A172 (cell line): ENCODE measurements at places on chromosomes 7 and 10.

- no peak for DNase-seq
Observed at GRCh38 chr10:119386666-119387065, 155.9 kb downstream of the RGS10 start.

DNA sequence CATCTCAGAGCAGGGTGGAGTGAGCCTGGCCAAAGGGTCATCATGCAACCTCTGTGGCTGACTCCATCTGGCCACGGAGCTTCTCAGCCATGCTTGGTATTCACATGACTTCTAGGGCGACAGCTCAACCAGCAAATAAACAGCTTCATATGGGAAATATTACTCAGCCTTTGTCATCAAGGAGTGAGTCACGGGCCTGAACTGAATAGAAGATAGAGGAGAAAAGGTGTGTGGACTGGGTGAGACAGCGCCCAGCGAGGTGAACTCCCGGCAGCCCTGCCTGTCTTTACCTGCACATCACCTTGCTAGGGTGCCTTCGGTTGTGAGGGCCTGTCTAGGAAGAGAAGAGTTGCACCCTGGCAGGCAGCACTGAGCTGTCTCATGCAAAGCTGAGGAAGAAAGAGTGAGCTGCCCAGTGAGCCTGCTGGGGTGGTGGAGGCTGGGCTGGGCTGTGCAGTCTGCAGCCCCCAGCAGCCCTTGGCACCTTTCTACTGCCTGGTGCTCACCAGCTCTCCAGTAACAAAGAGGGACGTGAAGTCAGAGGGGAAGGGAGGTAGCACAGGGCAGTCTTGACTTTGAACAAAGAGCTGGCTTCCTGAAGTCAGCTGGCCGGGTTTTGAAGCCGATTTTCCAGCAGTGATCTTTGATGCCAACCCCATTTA is 114.2 kb downstream of the EGFR start:
- peak; percentile 100 for DNase-seq

GRCh38 chr10:50740293-50740648 is 535 bp downstream of the ASAH2B start:
- DNase-seq: peak; percentile 54

GRCh38 chr10:99784016-99784726 is 1.7 kb downstream of the ABCC2 start:
- peak; percentile 83 for DNase-seq

GRCh38 chr10:77461636-77462296 is 175.8 kb downstream of the KCNMA1 start:
- DNase-seq: no peak

- peak; percentile 11 for DNase-seq
Observed at GRCh38 chr7:21946222-21946709, 567 bp upstream of the CDCA7L start.

- no peak for DNase-seq
Observed at GRCh38 chr10:103635580-103635979, 142.1 kb downstream of the NEURL1 start.

DNA sequence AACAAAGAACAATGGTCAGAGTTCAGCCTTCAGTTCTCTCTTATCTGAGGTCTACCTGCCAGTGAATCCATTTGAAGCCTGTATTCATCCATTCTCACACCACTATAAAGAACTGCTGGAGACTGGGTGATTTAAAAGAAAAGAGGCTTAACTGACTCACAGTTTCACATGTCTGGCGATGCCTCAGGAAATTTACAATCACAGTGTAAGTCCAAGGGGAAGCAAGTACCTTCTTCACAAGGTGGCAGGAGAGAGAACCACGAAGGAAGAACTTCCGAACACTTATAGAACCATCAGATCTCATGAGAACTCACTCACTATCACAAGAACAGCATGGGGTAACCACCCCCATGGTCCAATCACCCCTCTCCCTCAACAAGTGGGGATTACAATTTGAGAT is 33.0 kb upstream of the SLC25A13 start:
- no peak for DNase-seq

DNA sequence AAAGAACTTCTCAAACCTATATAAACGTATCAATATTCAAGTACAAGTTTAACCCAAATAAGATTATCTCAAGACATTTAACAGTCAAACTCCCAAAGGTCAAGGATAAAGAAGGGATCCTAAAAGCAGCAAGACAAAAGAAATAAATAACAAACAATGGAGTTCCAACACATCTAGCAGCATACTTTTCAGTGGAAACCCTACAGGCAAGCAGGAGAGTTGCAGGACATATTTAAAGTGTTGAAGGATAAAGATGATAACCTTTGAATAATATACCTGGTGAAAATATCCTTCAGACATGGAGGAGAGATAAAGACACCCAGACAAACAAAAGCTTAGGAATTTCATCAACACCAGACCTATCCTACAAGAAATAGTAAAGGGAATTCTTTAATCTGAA is 82.8 kb downstream of the TES start:
- no peak for DNase-seq

- no peak for DNase-seq
Observed at GRCh38 chr7:87345962-87346371, 503 bp downstream of the CROT start.

GRCh38 chr10:21272643-21273399 is 252.7 kb downstream of the SKIDA1 start:
- DNase-seq: no peak

DNA sequence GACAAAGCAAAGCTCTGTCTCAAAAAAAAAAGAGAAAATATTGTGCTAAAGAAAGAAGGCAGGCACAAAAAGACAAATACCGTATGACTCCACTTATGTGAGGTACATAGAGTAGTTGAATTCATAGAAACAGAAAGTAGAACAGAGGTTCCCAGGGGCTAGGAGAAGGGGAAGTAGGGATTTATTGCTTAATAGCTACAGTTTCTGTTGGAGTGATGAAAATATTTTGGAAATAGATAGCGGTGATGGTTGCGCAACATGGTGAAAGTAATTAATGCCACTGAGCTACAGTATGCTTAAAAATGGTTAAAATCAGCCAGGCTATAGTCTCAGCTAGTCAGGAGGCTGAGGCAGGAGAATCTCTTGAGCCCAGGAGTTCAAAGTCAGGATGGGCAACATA is 18.5 kb upstream of the NPFFR1 start:
- no peak for DNase-seq

GRCh38 chr7:27091105-27091504 is 4.7 kb downstream of the HOXA1 start:
- no peak for DNase-seq

DNA sequence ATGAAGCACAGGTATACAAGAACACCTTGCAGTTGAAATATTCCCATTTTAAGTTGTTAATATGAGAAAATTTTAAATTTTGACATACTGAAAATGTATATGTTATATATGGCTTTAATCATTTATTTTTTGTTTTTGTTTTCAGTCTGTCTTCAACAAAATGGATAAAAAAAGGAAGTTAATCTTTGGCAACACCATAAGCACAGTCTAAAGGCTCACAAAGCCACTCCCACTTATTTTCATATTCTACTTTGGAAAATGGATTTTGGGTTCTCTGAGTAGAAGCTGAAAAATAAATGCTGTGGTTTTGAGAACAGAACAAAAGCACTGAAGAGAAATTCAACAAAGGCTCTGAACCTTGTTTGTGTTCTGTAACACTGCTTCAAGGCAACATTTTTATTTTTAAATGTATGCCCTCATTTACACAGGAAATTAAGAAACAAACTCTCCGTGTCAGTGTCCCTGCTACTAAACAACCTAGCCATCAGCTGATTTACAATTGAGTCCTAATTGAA is 81.3 kb upstream of the LRRN3 start:
- no peak for DNase-seq

- DNase-seq: peak; percentile 6
Observed at GRCh38 chr7:87110778-87111177, 41.5 kb upstream of the DMTF1 start.

GRCh38 chr10:24952707-24953645 is 570 bp upstream of the PRTFDC1 start:
- no peak for DNase-seq

- no peak for DNase-seq
Observed at GRCh38 chr7:55556031-55556430, 16.3 kb downstream of the VOPP1 start.

DNA sequence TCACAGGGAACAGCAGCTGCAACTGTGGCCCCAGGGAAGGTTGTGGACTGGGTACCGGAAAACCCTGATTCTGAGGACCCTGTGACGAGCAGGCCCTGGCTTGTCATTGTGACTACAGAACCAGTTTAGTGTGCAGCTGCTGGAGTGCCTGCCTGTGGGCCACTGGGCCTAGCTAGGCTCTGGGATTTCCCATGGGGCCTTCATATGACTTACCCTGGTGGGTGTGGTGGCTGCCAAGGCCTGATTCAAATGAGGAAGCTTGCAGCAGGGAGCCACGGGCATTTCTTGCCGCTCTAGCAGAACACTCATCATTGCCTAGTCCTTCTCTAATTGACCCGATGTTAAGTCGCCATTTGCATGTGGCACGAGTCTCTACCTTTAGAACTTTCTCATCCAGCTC is 14.7 kb upstream of the CAMK2G start:
- DNase-seq: peak; percentile 80

GRCh38 chr7:99459087-99459486 is 6.9 kb downstream of the ATP5MF start:
- DNase-seq: no peak

DNA sequence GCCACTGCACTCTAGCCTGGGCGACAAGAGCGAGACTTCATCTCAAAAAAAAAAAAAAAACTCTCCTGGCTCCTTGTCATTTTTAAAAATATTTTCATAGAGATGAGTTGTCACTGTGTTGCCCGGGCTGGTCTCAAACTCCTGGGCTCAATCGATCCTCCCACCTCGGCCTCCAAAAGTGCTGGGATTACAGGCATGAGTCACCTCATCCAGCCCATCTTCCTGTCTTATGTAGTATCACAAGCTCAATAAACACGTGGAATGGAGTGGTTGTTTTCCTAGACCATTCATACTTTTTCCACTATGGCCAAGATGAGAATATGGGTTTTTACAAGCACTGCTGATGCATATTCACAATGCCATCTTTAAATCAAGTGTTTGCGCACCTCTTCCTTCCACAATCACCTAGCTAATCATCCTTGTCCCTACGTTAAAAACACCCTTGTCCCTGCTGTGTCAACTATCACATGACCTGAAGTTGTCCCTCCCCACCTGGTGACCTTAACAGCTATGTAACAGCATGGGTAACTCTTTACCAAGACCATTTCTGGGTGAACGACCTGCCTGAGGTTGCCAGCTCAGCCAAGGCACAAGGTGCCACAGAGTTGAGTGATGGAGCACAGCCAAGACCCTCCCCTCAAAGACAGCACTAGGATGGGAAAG is 21.3 kb downstream of the DLG5 start:
- peak; percentile 40 for DNase-seq

GRCh38 chr10:103277713-103278536 is 987 bp downstream of the INA start:
- no peak for DNase-seq

- DNase-seq: no peak
Observed at GRCh38 chr7:94980418-94981142, 73.2 kb downstream of the PPP1R9A start.

- DNase-seq: no peak
Observed at GRCh38 chr10:48762064-48763042, 77.7 kb downstream of the WDFY4 start.

GRCh38 chr7:157980774-157981173 is 606.8 kb downstream of the PTPRN2 start:
- no peak for DNase-seq

- DNase-seq: no peak
Observed at GRCh38 chr10:114315566-114316420, 76.7 kb downstream of the VWA2 start.

GRCh38 chr7:50662996-50663395 is 97.8 kb upstream of the DDC start:
- no peak for DNase-seq

- DNase-seq: peak; percentile 8
Observed at GRCh38 chr7:155574556-155575290, 28.4 kb upstream of the CNPY1 start.

- no peak for DNase-seq
Observed at GRCh38 chr7:19772306-19772705, 1.1 kb downstream of the TMEM196 start.

DNA sequence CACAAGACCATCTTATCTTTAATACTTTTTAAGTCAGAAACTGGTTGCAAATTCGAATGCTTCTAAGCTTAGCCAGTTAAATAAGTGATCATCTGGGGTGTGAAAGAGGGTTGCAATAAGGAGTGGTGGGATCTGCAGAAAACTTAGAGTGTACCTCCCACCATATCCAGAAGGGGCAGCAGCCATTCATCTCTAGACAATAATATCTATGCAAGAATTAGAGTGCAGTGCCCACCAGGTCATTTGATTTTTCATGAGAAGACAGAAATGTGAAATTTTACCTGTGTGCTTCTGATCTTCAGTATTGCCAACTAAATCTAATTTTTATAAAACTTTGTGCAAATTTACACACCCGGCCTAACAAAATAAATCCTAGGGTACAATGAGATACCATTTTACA is 127.2 kb upstream of the SP4 start:
- no peak for DNase-seq

GRCh38 chr7:157830331-157830730 is 493.5 kb downstream of the DNAJB6 start:
- no peak for DNase-seq

- DNase-seq: no peak
Observed at GRCh38 chr10:32489901-32490300, 44.0 kb downstream of the CCDC7 start.

DNA sequence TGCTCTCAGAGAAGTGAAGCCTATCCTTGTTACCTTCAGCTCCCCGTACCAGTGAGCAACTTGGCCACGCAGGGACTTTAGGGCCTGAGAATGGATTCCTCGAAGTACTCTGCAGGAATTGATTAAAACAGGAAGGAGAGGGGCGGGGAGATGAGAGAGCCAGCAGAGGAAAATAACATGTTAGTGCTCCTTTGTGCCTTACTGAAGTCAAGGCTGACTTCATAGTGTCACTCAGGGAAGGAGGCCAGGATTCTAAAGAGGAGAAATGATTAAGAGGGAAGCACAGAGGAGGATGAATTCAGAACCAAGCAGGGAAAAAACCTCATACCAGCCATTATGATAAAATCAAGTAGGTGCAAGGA is 195.6 kb upstream of the RHOBTB1 start:
- DNase-seq: no peak
